ENCODE measurements at places on chromosomes 5 and 9.
A peak's percentile ranks its signal among the peaks of the same experiment; 100 is the strongest.

DNA sequence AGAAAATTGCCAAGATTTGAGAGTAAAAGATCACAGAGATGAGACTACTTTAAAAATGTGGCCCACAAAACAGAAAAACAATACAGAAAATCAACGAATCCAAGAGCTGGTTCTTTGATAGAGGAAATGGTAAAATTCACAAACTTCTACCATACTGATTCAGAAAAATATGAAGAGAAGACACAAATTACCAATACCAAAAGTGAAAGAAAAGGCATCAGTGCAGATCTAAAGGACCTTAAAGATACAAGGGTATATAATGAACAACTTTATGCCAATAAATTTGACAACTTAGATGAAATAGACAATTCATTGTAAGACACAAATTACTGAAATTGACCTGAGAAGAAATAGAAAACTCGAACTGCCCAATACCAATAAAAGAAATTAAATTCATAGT is 24.4 kb upstream of the SLC1A1 start:
- DNase-seq: no peak

DNA sequence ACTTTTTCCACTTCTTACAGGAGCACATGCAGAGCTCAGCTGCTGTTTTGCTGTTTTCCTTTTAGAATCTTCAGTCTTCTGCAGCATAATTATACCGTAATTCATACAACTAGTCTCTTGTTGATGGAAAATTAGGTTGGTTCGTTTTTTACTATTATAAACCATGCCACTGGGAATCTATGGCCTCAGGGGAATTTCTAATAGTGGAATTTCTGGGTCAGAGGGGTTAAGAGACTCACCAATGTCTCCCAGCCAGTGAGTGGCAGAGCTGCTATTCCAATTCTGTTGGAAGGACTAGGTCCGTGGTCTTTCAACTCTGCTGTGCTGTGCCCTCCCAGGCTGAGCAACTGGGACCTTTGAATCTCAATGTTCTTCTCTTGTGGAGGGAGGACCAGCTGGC is 282.5 kb downstream of the ZSWIM6 start:
- no peak for DNase-seq

- DNase-seq: no peak
These were observed 56.1 kb downstream of the CFAP90 start for GRCh38 chr5:7794823-7795222.

DNA sequence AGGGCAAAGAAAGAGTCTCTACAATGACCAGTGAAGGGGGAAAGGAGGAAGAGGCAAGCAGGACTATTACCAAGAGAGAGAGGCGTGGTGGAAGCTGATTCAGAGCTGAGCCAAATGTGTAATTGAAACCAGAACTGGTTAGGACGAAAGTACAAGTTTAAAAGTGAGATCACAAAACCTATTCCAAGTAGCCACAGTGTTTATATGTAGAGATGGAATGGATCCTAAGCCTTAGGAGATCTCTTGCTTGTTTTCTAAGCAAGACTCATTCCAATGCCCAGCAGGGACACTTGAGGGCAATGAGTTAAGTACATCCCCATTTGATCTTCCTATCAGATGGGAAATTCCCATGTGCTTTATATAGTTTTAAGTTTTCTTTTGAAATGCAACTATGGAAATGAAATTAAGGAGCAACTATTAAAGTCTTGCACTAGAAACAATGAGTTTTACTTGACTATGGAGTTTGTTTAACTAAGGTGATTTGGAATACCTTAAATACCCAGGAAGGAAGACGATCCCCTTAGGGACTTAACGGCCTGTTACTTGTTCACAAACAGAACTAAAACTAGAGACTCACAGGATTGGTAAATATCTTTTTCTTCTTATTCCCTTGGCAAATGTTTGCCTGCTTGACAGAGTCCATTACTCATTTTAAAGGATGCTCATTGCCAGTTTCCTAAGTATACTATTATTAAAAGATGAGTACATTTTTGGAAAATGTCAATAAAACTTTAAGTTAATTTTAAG is 51.1 kb upstream of the SNX2 start:
- no peak for DNase-seq

- DNase-seq: no peak
These were observed 107.2 kb upstream of the ICE1 start for GRCh38 chr5:5315068-5315980.

- DNase-seq: no peak
These were observed 154.5 kb downstream of the TARS1 start for GRCh38 chr5:33595303-33595702.

GRCh38 chr5:177357459-177358351 is at the start of gene RGS14:
Gene RGS14, plus strand, starts transcription at chr5:177357924. Its CDS starts 101 bp downstream, at chr5:177358025.
- no peak for DNase-seq

GRCh38 chr5:175842951-175843793 is 28.2 kb upstream of the CPLX2 start:
- no peak for DNase-seq

GRCh38 chr5:59535561-59535960 is 358.0 kb downstream of the PDE4D start:
- no peak for DNase-seq

DNA sequence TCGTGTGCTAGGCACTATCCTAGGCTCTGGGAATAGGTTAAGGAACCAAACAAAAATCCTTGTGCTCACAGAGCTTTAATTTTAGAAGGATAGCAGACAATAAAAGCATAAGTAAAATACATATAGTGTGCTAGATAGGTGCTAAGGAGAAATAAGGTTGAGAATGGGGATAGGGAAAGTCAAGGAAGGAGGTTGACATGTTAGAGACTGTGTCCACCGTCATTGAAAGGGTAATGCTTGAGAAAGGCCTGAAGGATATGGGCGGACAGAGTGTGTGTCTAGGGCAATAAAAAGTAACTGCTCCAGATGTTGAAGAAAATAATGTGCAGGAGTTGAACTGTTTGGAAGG is 482 bp upstream of the TDRD7 start:
- no peak for DNase-seq

- DNase-seq: no peak
These were observed 20.4 kb upstream of the REEP2 start for GRCh38 chr5:138418444-138418843.

DNA sequence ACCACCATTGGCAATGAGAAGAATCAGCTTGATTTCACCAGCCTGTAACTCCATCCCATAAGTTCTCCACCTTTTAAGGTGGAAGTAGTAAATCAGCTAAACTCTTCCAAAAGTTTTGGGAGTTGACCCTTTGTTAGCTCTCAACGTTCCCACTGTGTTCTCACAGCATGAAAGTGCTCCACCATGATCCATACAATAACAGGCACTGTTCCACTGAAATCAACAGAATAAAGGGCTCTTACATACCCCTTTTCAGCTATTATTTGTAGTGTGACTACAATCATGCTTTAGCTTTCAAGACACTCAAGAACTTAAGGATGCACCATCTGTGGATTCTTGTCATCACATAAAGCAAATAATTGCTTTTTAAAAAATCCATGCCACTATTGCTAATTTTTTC is 81.6 kb downstream of the PPP2R2B start:
- DNase-seq: no peak

- DNase-seq: no peak
These were observed 168.4 kb downstream of the TSSK1B start for GRCh38 chr5:113266227-113266912.

DNA sequence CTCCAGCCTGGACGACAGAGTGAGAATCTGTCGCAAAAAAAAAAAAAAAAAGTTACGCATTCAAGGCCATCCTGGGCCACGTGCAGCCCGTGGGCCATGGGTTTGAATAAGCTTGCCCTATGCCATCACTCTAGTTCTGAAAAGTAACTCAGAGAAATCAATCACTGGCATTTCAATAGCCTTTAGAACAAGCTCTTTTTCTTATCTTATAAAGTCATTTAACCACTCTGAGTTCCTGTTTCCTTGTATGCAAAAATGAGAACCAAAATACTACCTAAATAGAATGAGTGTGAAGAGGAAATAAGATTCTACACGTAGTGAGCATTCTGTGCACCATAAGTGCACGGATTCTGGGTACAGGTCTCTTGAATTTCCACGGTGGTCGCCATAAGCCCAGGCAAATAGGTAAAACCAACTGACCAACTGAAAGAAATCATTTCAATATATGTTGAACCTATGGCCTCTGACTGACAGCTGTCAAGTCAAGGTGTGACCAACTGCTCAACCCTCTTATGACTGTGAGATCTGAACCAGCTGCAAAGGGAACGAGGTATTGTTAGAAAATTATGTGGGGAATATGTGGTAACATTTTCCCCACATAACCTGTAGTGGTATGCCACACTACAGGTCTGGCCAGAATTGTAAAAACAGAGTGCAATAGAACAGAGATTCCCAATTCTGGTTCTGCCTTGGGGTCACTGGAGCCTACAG is 143.9 kb upstream of the LHFPL2 start:
- DNase-seq: no peak

DNA sequence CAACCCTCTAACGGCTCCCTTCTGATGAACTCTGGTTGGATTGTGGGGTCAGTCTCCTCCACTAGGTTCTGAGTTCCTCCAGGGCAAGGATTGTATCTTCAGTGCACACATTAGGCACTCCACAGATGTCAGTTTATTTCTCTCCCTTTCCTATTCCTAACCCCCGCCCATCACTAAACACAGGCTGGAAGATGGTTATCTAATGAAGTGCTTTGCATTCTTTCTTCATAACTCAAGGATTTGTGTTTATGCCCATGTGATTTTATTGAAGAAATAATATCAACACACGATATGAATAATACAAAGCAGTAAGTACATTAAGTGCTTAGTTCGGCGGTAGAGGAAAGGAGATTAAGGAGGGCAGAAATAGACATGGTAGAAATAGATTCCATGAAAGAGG is 4.4 kb upstream of the CREBRF start:
- no peak for DNase-seq

DNA sequence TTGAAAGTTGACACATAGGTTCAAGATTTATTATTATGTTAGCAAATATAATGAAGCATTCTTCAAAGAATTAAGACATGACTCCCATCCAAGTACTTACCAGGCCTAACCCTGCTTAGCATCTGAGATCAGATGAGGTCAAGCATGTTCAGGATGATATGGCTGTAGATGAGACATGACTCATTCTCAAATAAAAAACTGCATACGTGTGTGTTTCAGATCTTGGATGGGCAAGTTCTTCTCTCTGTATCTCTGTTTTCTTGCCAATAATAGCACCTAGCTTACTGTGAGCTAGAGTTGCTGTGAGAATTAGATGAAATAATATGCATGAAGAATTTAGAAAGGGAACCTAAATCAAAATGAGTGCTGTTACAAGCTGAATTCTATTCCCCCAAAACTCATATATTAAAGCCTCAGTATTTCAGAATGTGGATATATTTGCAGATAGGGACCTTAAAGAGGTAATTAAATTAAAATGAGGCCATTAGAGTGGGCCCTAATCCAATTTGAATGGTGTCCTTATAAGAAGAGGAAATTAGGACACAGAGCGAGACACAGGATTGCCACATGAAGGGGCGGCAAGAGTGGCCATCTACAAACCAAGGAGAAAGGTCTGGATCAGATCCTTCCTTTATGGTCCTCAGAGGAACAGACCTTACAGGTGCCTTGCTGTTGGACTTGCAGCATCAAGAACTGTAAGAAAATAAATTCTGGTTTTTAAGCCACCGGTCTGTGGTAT is 146.2 kb downstream of the MARCHF11 start:
- no peak for DNase-seq

DNA sequence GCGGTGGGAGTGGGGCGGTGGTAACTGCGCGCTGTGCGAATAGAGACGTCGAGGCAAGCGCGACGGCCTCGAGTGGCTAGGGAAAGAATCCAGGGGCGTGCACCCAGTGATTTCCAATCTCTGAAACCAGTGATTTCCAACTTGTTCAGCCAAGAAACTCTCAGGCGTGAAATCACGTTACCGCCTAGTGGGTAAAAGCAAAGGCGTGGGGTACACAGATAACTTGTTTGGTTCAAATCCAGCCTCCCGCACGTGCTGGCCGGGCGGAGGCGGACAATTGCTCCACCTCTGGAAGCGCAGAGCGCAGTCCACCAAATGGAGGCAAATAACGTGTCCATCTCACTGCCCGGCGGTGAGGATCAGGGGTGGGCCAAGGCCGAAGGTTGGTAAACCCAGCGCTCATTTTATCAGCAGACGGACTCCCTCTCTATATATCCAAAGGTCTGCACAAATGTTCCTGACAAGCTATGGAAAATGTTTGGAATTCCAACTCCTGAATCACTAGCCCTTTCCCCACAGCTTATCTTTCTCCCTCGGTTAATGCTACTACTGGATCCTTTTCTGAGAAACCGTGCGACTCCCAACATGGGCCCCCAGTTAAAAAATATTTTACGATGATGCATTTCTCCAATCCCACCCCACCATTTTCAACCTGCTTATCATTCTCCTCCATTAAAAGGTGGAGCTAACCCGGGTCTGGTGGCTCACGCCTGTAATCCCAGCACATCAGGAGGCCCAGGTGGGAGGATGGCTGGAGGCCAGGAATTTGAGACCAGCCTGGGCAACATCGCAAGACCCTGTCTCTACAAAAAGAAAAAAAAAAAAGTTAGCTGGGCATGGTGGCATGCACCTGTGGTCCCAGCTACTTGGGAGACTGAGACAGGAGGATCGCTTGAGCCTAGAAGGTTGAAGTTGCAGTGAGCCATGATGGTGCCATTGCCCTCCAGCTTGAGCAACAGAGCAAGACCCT is 950 bp upstream of the FNBP1 start:
- no peak for DNase-seq

- no peak for DNase-seq
These were observed 37.2 kb downstream of the PDE4D start for GRCh38 chr5:59856358-59856757.

GRCh38 chr9:98262056-98262455 is 6.6 kb upstream of the TBC1D2 start:
- no peak for DNase-seq

- DNase-seq: no peak
These were observed 13.7 kb downstream of the DOCK2 start for GRCh38 chr5:169650701-169651331.

GRCh38 chr5:164094291-164094690 is 588.9 kb downstream of the MAT2B start:
- DNase-seq: no peak

- peak; percentile 71 for DNase-seq
These were observed 31.7 kb upstream of the PRXL2C start for GRCh38 chr9:96686638-96687335.

GRCh38 chr5:89418407-89419085 is 535.6 kb upstream of the MEF2C start:
- DNase-seq: no peak

DNA sequence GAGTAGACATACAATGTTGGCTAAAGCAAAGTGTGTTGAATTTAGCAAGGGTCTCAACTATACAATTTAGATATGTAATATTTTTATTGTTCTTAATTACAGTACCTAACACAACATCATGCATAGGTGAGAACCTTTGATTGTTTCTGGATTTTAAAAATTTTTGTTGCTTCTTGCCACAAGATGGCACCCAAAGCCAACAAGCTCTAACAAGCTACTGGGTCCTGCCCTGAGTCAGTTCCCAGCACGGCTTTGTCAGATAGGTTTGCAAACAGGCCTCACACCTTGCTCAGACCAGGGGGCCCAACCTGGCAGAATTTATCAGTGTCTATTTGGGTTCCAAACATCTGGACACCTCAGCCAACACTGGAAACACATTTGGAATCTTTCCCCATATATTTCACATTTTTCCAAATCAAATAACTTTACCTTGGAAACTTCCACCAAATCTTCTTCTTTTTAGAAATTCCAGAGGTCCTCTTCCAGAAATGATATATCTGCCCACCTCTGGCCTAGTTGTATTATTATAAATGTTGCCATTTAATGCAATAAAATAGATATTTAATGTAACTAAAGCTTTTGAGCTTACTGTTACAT is 49.5 kb upstream of the EGFLAM start:
- DNase-seq: no peak

GRCh38 chr5:171644536-171644935 is 141.1 kb upstream of the SMIM23 start:
- no peak for DNase-seq
